ENCODE measurements at places on chromosomes 3 and 15.

- DNase-seq, result no peak
These were observed 35.5 kb upstream of the WDR5B start for GRCh38 chr3:122451371-122451770.

GRCh38 chr3:111301238-111301798, 229.7 kb downstream of the NECTIN3 start:
- DNase-seq, result no peak

- DNase-seq, result no peak
These were observed 38.2 kb upstream of the HCLS1 start for GRCh38 chr3:121698901-121699300.

DNA sequence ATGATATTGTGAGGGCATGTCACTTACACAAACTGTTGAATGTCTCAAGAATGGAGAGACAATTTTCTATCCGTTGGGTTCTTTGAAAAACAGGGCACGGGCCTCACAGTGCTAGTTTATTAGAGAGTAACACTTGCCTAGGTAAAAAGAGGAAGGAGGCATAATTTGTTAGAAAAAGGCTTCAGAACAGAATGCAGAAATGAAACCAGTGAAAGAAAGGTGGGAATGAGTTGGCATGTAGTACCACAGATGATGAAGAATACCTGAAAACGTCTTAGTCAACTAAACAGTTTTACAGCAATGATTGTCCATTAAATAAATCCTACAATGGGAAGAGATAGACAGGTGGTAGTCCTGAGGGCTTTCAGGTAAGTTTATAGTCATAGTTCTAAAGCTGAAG, 1399.7 kb upstream of the CADM2 start:
- no peak for DNase-seq

DNA sequence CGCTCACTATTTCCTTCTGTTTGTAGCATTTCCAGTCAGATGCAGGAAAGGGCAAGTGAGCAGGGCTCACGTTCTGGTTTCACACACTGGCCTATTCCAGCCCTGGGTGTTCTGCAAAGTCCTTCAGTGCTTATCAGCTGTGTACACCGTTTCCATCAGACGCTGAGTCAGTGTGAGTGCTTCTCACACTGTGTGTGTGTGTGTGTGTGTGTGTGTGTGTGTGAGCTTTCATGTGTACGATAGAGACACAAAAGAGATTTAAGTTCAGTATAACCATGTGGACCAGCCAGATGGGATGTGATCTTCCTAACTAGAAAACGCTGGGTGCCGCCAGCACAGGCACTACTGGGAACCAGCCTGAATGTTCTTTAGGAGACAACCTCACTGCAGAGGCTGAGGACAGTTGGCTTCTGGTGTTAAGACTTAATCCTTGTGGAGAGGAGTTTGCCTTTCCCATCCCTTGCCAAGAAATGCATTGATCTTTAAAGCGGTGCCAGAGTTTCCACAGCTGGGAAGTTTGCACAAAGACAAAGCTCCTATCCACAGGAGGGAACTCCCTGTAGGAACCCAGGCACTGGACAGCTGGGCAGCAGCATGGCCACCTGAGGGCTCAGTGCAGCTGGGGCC, 3.9 kb upstream of the CHSY1 start:
- DNase-seq, result peak; percentile 65

GRCh38 chr3:30475038-30475808, 131.2 kb upstream of the TGFBR2 start:
- DNase-seq, result no peak

All from SJCRH30 (cell line).